CD4-positive, alpha-beta T cell treated with Interleukin-15 for 4 hours (primary cell): ENCODE measurements at places on chromosomes 2 and 18.

DNA sequence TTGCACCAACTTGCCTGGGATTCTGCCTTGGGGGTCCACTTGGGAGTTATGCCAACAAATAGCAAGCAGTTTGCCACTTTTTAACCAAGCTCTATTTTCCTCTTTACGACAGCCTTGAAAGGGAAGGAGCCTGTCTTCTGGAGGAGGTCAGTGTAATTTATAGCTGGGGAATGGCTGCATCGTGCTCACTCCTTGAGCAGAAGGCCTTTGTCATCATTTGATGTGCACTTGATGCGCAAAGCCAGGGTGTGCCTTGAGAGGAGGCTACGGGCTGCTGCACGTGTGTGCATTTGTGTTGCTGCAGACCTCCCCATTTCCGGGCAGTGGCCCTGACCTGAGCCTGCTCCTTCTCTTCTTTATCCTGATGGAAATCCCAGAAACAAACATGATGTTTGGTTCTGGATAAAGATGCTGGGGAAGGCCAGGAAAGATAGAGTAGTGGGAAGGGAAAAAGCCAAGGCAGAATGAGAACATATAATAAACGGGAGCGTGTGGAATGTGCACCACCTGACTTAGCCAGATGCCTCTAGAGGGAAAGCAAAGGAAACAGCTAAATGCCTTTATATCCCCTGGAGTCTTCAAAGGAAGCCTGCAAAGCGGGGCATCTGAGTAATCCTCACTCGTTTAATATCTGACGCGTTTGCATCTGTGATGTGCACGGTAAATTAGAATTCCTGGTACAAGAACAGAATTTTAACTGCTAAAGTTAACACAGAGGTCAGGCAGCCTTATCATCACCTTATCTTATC, 68.3 kb upstream of the ZNF521 start:
- DNase-seq = no peak

DNA sequence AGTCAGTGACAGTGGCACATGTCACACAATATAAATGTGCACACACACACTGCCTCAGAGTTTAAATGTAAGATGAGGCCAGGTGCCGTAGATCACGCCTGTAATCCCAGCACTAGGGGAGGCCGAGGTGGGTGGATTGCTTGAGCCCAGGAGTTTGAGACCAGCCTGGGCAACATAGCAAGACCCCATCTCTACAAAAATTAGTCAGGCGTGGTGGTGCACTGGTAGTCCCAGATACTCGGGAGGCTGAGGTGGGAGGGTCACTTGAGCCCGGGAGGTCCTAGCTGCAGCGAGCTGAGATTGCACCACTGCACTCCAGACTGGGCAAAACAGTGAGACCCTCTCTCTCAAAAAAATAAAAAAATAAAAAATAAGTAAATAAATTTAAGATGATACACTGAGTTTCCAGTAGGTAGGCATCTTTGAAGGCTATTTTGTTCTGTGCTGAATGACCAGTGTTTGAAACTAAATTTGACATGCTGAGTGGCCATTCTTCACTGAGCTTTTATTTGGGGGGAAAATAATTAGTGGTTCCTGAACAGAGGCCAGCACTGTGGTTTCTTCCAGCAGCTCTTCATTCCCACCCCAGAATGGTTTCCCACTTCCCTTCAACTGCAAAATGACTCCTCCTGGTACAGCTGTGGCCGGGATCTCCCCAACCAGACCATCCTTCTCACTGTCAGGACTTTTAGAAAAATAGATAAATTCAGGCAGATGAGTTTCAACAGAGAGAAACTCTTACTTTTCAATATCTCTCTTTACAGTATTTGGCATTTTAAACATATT, 44.9 kb downstream of the PSMG2 start:
- no peak for DNase-seq

DNA sequence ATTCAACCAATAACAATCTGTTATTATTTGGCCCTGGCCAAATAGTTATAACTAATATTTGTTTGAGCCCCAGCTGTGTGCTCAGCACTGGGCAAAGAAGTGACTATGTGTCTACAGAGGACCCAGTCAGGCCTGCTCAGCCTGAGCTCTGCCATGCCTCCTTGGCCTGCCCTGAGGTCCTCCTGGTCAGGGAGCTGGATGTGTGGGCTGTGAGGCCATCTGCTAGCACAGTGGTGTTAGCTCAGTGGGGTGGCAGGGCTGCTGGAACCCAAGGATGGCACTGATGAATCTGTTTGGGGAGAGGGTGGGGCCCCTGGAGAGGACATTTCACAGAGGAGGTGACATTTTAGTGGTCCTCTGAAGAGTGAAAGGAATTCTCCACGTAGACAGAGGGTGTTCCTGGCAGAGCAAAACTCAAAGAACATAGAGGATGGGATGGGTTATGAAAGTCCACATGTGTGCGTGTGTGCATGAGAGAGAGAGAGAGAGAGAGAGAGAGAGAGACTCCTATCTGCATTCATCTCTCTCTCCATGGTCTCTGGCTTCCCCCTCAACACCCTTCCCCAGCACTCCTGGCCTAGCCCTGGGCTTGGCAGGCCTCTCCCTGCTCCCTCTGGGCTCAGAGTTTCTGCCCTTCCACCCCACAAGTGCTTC, 21.2 kb upstream of the ATOH8 start:
- no peak for DNase-seq

DNA sequence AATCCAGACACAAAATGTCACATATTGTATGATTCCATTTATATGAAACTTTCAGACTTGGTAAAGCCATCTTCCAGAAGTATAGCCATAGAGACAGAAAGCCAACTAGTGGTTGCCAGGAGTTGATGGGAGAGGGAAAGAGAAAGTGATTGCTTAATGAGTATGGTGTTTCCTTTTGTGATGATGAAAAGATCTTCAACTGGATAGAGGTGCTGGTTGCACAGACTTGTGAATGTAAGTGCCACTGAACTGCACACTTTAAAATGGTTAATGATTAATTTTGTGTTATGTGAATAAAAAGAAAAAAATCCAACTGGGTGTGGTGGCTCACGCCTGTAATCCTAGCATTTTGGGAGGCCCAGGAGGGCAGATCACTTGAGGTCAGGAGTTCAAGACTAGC, 135.3 kb upstream of the SLC1A4 start:
- DNase-seq = no peak

DNA sequence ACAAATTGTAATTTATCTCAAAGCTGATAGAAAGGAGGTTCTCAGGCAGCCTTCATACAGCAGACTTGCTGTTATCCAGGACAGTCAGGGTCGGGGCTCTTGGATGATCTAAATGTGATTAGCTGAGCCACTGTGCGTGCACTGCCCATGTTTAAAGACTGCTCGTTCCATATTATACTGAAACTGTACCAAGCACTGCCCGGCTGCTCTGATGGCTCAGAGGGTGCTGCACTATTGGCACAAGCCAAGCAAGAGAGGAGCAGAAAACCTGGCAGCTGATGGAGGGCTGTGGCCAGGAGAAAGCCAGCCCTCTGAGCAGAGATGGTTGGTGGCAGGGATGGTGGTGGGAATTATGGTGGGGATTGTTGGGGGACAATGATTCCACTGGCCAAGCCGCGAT, 63.4 kb downstream of the COL6A3 start:
- no peak for DNase-seq

GRCh38 chr2:140013545-140014203, 1233.5 kb upstream of the NXPH2 start:
- DNase-seq = no peak

DNA sequence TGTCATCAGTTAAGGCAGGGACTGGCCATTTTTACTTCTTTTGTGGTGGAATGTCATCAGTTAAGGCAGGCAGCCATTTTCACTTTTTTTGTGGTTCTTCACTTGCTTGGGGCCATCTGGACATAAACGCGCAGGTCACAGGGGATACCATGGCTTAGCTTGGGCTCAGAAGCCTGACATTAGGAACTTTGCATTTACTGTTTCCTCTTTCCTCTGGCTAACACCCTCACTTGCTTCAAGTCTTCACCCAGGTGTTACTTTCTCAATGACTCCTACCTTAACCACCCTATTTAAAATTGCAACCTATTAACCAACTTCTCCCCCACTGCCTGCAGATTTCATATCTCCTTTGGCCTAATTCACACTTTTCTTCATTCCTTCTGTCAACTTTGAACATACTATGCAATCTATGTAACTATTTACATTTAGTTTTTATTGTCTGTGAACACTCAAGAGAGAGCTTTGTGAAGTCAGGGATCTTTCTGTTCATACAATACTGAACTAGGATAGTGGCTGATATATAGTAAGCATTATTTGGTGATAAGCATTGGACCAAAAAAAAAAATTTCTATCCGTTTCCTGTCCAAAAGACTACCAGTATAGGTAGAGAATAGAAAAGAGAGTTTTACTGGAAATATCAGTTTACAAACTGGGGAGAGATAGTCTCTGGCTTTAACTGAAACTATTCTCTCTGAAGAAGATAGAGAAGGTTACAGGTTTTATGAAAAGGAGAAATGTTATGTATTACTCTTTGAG, 600.1 kb upstream of the ZNF804A start:
- no peak for DNase-seq

DNA sequence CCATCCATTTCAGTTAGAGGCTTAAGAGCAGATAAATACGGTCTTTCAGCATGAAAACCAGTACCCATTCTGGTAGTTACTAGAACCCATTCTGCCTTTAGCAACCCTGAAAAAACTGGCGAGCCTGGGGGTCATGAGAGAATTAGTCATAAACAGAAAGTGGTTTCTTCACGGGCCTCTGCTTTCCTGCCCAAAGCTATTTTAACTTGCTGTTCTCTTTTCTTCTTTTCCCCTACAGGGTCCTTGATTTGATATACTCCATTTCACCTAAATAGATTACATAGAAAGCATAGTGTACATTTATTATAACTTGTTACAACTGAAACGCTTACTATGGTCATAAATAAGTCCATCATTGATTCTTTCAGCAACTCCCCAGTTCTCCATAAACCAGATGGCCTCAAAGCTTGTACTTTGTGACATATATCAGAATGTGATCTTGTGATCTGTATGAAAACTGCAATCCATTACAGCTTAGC, 48.3 kb downstream of the WDFY1 start:
- DNase-seq = peak; percentile 13

DNA sequence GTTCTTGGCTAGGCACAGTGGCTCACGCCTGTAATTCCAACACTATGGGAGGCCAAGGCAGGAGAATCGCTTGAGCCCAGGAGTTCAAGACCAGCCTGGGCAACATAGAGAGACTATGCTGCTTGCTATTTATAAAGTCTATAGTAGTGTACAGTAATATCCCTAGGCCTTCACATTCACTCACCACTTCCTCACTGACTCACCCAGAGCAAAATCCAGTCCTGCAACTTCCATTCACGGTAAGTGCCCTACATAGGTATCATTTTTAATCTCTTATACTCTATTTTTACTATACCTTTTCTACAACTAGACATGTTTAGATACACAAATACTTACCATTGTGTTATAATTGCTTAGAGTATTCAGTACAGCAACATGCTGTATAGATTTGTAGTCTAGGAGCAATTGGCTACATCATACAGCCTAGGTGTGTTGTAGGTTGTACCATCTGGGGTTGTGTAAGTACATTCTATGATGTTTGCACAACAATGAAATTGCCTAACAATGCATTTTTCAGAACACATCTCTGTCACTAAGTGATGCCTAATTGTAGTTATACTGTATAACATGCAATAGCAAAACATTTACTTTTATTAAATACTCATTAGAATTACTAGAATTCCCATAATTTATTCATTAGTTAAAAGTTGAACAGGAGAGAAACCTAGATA, 8.8 kb downstream of the DHX57 start:
- no peak for DNase-seq

DNA sequence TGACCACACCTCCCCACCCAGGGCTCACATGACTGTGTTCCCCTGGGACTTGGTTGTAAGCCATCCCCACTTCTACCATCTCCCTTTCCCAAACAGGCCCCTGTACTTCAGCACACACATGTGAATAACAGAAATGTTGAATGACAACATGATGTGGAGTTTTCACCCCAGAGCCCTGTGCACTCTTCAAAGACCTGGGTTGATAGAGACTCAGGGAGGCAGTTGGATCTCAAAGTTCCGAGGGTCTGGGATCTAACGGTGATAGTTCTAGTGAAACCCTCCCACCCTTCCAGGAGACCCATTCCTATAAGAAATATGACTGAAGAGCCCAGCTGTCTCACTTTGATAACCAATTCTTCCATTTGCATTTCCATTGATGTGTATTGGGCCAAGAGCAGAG, at the start of gene MROH2A:
TSS of gene MROH2A (plus strand) at position 301 of the 400 bp plus-strand sequence. CDS start 1,029 bp downstream, outside the sequence.
- DNase-seq = no peak

DNA sequence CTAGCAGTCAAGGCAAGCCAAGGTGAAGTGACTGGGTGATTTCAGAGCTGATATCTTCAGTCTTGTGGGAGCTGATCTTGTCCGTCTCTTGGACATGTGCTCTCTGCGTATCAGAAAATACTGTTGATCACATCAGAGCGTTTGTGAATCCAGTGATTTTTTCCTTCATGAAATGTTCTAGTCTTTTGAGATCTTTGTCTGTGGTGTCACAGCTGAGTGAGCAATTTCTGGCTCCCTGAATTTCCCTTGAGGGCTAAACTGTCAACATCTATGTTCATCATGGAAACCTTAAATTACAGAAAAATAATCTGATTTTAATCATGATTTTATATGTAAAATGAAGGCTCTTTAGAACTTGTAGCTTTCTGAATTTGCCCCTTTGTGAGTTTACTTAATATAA, 432.0 kb downstream of the CCDC85A start:
- DNase-seq = no peak

GRCh38 chr2:11745613-11746375, 638 bp upstream of the LPIN1 start:
- no peak for DNase-seq

- no peak for DNase-seq
These were observed 140.9 kb downstream of the MCFD2 start for GRCh38 chr2:46774499-46775228.

DNA sequence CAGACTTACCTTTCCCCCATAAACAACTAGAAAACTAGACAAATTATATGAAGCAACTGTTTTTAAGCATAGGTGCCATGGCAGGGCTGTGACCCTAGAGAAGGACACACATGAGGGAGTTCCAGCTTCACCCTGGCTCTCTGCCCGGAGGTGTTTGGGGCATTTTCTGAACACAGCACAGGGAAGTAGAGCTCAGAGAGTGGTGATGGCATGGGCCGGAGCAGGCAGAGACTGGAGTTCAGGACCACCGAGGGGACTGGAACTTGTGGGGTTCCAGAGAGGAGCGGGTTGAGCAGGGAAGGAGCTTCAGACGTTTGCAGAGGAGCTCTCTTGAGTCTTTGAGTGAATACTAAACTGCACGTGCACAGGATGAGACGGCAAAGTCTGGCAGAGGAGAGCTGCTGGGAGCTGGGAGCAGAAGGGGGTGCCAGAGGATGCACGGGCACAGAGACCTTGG, 26.5 kb upstream of the KLF11 start:
- no peak for DNase-seq

GRCh38 chr18:57806201-57806977, 3.3 kb upstream of the ATP8B1 start:
- no peak for DNase-seq

DNA sequence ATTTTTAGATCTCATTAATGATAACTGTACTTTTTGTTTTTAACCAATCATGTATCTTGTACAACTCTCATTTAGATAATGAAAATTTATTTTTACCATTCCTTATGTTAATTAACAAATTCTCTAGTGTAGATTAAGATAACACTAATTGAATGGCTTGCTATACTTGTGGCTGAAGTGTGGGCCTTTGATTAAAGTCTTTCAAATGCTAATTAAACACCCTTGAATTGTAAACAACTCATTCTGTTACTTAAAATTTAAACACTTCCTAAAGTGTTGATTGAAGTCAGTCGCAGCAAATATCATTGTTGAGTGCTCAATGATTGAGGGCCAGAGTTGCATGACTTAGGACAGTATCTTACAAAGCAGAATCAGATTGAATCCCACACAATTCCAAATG, 109.8 kb upstream of the GULP1 start:
- DNase-seq = no peak

- no peak for DNase-seq
These were observed 179.2 kb downstream of the TTC32 start for GRCh38 chr2:19722531-19722971.

GRCh38 chr2:17930773-17931172, 52.3 kb downstream of the KCNS3 start:
- no peak for DNase-seq
